ENCODE measurements at places on chromosomes 2 and 18.

GRCh38 chr2:80634590-80634989 is 330.0 kb upstream of the LRRTM1 start:
- DNase-seq = no peak

DNA sequence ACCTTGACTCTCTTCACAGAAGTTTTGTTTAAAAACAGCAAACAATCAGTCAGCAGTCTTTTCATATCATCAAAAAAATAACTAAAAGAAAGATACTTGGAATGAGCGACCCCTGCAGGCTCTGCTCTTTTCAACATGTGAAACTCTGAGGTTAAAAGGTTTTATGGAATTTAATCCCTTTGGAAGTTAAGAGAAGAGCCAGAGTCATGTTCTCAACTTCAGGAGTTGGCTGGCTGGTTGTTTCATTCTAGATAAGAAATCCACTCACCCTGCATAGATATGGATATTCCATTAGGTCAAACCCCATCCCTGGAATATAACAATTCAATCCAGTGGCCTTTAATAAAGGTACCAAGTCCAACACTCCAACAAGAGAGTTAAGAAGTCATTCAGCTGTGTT is 115.6 kb upstream of the RMDN2 start:
- DNase-seq = peak; percentile 63

DNA sequence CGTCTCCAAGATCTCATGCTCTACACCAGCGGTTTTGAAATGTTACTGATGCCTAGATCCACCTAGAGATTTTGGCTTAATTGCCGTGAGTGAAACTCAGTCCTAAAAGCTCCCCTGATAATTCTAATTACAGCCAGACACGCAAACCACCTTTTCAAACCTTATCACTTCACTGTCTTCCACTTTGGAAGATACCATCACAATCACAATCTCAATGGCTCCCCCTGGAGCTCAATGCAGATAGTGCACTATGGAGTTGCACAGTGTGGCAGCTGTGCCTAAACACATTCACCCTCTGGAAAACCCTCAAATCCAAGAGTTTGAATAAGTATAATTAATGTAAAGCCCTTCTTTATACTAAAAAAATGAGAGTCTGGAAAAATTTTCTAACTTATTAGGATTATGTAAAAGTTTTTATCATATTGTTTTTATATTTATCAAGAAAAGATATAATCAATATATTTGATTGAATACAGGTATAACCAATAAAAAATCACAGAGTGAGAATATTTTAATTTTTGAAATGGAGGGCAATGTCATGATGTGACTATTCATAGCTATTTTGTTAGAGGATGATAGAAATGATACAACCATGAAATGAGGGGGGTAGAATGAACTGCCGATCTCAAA is 102.9 kb upstream of the SLC8A1 start:
- peak; percentile 69 for DNase-seq

- no peak for DNase-seq
Observed at GRCh38 chr2:199833525-199833924, 17.5 kb downstream of the FTCDNL1 start.

DNA sequence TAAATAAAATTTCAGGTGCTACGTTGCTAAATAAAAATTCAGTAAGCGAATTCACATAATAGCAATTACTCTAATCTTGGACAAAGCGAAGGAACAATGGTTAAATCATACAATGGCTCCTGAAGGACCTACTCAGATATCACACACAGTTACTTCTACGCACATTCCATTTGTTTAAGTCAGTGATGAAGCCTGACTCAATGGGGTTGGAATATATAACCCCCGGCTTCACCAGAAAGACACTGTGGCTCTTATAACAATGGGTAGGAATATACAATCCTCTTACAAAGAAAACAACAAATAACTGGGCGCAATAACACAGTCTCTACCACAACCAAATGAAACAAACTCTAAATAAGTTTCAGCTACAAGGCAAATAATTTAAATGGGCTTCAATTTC is 349.5 kb downstream of the IRS1 start:
- no peak for DNase-seq

- peak; percentile 14 for DNase-seq
Observed at GRCh38 chr2:36469106-36469477, 113.5 kb downstream of the CRIM1 start.
